Iris pigment epithelial cell (primary cell): ENCODE measurements at places on chromosomes 6 and 20.

DNA sequence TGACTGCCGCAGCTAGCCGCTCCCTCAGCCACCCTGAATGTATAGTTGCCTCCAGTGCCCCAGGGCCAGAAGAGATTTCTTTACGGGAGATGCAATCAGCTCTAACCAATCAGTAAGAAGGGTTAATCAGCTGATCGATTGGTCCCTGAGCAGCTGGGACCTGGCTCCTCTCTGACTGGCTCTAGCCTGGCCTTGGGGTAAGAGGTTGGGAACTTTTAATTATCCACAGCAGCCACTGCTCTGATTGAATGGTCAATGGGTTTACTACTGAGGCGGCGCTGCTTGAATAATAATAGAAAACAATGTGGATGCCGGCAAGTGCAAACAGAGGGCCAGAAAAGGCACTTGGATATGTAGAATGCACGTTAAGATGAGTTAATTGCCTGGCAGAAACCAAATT is 99.8 kb downstream of the TFAP2A start:
- DNase-seq, result no peak

- DNase-seq, result no peak
Measured at GRCh38 chr20:22071841-22072240, 366.4 kb downstream of the PAX1 start.

DNA sequence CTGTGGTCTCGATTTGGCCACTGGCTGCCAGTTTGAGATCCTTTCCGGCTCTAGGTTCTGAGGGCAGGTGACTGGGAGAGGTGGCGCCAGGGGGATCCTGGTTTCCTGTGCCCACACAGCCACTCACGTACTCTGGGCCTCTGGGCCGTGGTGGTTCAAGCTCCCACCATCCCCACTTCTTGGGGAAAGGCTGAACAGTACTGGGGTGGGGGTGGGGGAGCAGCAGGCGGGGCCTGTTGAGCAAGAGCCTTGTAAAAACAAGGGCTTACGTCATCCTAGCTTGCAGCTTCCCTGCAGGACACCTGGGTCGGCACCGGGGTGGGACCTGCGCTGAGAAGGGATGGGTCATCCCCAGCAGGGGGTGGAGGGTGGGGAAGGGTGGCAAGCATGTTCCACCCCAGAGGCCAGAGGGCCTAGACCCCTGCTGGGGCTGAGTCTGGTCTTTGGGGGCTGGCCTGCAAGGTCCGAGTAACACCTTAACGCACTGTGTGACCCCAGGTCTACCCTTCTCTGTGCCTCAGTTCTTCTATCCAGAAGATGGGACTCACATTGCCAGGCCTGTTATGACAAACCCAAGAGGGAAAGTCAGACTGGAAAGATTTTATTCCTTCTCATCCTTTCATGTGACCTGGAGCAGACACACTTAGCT is 3.1 kb upstream of the CEBPB start:
- peak; percentile 84 for DNase-seq

GRCh38 chr6:4281341-4282293 is 146.2 kb upstream of the ECI2 start:
- DNase-seq, result peak; percentile 66

DNA sequence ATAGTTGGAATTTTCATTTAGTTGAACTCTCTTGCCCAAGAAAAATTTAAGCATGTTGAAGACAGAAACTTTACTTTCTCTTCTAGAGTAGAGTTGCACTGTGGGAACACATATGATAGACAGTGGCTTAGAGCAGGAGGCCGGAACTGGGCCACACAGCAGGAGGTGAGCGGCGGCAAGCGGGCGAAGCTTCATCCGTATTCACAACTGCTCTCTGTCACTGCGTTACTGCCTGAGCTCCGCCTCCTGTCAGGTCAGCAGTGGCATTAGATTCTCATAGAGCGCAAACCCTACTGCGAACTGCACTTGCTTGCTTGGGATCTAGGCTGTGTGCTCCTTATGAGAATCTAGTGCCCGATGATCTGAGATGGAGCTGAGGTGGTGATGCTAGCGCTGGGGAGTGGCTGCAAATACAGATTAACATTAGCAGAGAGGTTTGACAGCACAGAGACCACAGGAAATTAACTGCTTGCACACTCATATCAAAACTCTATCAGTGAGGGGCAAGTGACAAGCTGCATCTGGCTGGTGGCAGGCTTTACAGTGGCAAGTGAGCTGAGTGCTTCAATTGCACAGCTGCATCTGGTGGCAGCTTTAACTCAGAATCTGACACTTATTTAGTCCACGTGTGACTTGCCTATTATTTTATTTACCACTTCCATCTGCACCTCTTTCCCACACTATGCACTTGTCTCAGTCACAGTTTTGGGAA is 174.9 kb upstream of the C6orf118 start:
- DNase-seq, result no peak

DNA sequence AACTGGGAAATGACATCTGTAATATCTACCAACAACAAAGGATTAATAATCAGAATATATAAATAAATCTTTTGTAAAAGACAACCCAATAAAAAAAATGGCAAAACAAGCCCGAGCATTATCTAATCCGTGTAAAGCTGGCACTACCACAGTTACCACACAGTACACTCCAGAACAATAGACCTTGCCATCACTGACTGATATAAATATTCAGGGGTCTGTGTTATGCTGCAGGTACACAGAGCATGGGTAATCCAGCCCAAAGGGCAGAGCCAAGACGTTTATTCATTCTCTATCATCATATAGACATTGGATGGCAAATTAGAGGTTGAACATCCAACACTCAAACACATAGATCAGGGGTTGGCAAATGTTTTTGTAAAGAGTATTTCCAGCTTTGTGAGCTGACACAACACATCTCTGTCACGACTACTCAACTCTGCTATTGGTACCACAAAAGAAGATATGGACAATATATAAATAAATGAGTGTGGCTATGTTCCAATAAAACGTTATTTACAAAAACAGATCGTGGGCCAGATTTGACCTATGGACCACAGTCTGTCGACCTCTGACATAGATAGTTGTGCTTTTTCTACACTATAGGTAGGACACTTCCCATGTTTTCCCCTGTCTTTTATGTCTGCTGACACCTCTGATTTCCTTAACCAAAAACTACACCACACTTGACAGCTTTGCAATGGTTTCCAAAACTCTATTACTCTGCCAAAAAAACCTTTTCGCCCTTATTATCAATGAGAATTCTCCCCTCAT is 4.5 kb downstream of the NCOA6 start:
- DNase-seq, result no peak

DNA sequence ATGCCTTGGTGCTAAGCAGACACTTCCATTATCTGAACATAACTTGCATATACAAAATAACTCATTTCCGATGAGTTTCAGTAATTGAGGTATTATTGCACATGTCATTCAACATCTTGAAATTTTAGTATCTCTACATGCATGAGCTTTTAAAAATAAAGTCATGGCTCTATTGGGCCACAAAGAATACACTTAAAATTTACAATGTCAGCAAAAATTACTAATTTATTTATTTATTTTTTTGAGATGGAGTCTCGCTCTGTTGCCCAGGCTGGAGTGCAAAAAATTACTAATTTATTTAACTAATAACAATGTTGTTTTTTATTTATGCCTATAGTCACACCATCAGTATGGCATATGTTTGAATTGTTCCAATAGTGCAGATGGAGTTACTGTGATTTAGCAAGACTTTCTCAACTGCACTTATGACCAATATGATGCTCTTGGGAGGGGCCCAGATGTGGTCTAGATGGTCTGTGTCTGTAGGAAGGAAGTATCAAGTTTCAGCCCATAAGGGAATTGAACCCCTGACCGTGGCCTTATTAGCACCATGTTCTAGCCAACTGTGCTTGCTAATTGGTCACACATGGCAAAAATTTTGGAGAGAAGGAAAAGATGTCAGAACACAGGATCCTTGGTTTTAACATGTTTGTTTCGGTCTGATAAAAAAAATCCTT is 370.7 kb upstream of the TSHZ2 start:
- peak; percentile 3 for DNase-seq

DNA sequence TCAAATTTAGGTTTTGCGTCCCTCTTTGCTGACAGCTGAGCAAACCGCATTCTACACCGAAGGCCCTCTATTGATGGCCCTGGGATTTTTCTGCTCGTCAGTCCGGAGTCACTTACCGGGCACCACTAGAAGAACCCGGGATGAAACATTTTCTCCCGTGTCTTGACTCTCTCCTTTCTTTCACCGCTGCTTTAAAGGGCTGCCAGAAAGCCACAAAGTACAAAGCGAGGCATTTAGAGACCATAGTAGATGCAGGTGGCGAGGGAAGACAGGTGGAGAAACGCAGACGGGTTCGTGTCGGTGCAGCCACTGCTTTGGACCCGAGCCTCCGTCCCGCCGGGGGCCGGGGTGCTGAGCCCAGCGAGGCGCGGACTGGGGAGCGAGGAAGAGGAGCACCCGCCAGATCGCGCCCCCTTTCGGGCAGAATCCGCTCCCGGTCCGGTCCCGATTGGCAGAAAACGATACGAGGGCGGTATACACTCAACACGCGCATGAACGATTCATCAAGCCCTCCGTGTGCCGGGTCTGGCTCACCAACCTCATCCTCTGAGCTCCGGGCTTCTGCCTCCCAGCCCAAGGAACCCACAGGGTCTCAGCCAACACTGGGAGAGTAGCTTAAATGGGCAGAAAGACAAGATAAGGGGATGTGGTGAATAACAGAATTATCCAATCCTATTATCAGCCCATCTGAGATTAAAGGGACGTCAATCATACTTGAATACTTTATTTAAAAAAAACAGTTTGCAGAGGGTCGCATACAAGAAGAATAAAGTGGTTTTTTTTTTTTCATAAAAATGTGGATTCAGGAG is 84.9 kb downstream of the TRIM27 start:
- DNase-seq, result peak; percentile 86

DNA sequence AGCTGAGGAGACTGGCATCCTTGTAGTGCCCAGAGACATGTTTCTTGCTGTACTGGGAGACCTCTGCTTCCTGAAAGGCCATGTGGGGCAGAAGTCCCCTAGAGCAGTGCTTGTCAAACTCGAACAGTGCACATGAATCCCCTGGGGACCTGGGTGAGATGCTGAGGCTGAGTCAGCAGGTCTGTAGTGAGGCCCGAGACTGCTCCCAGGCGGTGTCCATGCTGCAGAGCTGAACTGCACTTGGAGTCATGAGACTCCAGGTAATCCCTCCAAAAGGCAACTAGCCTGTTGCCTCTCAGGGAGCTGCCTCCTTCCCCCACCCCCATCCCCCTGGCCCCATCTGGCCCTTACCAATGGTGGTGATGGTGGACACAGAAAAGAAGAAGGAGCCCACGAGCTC is 3.7 kb downstream of the KCNK17 start:
- no peak for DNase-seq

- DNase-seq, result no peak
Measured at GRCh38 chr6:64516393-64516792, 880.8 kb downstream of the PHF3 start.

DNA sequence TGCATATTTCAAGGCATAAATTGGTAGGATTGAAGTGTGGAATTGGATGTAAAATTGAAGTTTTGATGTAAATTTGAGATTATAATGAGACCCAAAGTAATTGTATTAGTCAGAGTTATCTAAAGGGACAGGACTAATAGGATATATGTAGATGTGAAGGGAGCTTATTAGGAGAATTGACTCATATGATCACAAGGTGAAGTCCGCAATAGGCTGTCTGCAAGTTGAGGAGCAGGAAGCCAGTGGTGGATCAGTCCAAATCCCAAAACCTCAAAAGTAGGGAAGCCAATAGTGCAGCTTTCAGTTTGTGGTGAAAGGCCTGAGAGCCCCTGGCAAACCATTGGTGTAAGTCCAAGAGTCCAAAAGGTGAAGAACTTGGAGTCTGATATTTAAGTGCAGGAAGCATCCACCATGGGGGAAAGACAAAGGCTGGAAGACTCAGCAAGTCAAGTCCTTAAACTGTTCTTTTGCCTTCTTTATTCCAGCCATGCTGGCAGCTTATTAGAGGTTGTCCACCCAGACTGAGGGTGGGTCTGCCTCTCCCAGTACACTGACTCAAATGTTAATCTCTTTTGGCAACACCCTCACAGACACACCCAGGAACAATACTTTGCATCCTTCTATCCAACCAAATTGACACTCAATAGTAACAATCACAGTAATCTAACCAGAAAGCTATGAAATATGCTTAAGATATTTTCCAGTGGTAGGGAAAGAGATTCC is 442.6 kb upstream of the PTCHD4 start:
- no peak for DNase-seq

GRCh38 chr20:62239278-62239879 is 1.1 kb downstream of the OSBPL2 start:
- DNase-seq, result no peak

GRCh38 chr6:156872903-156873302 is 95.7 kb downstream of the ARID1B start:
- DNase-seq, result no peak

GRCh38 chr6:56814308-56814707 is 140.6 kb upstream of the BEND6 start:
- DNase-seq, result no peak

DNA sequence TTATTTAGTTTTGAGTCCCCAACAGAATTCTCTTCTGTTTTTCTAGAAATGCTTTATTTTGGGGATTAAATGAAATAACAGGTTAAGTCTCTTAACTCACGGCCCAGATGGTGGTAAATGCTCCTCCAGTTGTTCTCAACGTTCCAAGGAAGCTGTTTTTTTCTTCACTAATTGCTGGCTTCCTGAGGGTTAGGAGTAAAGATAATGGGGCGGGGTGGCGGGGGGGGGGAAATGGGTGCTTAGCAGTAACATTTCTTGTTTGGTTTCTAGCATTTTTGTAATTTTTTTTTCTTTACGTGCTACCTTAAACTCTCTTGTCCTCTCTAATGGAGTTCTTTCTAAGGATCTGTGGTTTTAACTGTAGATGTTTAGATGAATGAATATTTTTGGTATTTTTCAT is 2.2 kb downstream of the SRSF3 start:
- no peak for DNase-seq

DNA sequence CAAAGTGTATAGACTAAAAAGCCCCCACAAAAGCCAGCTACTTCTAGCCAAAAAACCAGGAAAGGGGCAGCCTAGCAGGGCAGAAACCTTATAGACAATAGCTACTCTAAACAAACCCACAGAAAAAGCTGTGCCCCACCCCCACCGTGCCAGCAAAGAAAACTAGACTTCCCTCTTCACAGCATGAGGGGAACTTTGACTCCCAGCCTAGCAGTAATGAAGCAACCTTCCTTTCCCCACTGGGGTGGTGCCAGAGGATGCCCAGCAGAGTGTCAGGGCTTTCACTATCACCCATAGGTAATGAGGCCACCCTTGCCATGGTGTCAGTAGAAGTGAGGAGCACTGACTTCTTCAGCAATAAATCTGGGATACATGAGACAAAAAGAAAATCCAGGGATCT is 99.0 kb upstream of the LGSN start:
- no peak for DNase-seq

- no peak for DNase-seq
Measured at GRCh38 chr20:15716256-15716655, 857.0 kb downstream of the KIF16B start.

GRCh38 chr6:11963756-11964500 is 48.2 kb upstream of the HIVEP1 start:
- no peak for DNase-seq
